H1 (cell line): ENCODE measurements at places on chromosomes 6 and 20.

DNA sequence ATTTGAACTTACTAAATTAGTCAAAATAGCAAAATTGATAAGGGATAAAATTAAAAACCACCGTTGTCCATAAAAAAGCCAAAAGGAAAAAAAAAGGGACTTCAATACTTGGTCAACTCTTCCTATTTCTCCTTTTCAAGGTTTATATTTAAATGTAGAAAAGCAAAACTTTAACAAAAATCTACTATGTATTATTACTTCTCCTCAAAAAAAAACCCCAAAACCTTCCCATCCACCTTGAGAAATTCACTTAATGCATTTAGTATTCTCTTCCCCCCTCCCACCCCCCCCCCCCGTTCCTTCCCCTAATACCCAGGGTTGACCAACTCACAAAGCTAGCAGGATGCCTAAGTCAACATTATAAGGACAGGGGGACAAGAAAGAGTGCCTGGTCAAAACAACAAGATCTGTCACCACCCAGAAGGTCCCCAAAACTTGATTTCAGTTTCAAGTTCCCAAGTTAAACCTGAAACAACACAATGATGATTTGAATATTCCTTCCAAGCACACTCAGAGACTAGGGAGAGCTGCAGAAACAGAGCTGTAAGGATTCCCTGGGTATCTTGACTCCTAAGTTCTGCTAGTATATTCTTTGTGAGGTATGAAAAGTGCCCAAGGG is 14.6 kb downstream of the GMDS start:
- no peak for DNase-seq

- DNase-seq = peak; percentile 10
Observed at GRCh38 chr6:77173472-77174074, 289.7 kb downstream of the HTR1B start.

DNA sequence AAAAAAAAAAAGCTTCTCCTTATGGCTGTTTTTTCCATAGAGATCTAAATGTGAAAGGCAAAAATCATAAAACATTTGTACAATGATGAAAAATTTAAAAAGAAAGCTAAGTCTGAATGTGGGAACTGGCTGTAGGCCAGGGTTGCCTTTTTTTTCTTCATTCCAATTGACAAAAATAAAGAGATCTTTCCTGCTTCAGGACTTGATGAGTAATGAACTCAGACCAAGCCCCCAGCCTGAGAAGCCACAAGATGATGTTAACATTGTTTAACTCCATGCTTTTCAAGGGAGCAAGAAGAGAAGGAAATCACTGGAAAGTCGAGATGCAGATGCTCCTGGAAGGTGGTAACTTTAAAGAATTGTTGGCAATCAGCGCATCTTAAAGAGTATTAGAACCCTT is 41.4 kb downstream of the TRMT6 start:
- DNase-seq = no peak

- no peak for DNase-seq
Observed at GRCh38 chr6:73062130-73062529, 163.2 kb downstream of the KHDC1L start.

DNA sequence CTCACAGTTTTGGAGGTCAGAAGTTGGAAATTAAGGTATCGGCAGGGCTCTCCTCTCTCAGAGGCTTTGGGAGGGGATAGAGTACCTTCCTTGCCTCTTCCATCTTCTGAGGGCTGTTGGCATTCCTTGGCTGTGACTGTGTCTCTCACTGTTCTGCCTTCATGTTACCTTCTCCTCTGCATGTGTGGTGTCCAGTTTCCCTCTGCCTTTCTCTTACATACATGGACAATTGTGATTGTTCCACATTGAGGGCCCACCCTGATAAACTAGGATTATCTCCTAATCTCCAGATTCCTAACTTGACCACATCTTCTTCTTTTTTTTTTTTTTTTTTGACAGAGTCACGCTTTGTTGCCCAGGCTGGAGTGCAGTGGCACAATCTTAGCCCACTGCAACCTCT is 72.1 kb upstream of the SPACA1 start:
- DNase-seq = no peak

GRCh38 chr6:3442431-3443220 is 14.2 kb downstream of the SLC22A23 start:
- DNase-seq = no peak

DNA sequence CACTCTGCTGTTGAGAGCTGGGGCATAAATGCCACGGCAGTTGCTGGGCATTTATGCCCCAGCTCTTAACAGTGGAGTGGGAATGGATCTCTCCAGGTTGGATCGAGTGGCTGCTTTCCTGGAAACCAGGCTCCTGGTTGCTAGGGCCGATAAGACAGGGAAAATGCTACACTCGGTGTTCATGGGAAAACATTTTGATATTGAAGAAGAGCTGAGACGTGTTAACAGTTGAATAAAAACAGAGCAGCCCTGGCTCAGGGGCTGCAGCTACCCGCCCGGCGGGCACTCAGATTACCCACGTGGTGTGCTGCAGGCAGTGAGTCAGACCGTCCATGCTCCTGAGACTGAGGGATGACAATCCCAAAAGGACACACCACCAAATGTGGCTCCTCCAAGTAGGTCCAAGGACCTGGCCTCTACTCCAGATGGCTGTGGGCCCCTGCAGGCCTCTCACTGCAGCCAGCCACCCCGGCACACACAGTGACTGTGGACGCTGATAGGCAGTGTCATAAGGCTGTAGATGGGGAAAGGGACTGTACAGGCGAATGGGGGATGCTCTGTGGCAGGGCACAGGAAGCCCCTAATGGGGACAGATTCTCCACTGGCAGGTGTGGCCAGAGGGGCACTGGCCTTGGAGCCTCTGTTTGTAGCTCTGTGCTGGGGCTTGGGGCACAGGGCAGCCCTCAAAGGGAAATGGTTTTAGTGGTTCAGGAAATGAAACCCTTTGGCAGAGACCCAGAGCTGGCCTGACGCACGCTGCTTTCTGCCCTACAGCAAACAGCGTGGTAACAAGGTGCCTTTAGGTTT is 237.8 kb downstream of the LY86 start:
- DNase-seq = no peak

DNA sequence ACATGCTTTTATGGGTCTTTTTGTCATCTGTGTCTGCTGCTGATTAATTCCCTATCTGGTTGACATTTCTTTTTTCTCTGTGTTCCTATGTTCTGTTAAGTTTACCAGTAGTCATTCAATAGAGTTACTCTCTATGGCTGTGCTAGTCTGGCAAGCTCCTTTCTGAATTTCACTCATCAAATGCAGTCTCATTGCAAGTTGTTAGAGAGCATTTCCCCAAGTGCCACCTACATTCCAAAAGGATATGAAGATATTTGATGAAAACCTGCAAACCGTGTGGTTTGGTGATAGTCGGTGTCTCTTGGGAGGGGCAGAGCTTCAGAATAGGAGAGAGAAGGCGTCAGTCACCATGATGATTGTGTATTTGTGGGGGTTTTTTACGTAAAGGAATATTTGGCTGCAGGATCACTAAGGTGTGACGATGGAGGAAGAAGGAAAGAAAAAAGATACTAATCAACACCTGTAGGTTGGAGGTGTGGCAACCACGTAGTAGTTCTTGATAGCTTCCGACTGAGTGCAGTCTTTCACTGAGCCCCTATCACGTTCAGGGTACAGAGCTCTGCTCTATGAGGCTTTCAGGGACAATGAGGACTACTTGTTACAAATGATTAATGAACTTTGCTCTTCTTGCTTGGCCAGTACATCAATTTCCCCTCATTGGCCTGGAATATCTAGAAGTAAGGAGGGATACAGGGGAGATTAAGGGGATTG is 73.1 kb upstream of the TNFAIP3 start:
- DNase-seq = no peak

- no peak for DNase-seq
Observed at GRCh38 chr20:17617868-17618672, 48.2 kb downstream of the DSTN start.

DNA sequence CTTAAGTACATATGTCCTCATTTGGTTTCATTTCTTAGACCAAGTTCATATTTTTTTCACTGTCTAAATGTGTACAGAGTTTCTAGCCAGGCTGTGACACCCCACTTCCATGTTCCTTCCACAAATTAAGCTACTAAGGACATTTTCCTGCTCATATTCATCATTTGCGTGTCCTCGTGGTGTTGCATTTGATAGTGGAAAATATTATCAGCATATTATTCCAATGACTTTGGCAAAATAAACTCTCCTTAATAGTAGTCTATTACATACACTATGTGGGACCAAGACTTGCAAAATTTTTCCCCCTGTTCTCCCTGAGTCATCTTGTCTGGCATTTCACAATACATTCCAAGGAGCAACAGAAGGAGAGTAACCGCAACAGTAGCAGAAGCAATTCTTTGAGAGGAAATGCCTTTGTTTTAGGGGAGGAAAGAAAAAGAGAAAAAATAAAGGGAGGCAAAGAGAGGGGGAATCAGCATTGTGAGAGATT is 599.2 kb downstream of the COL12A1 start:
- no peak for DNase-seq

DNA sequence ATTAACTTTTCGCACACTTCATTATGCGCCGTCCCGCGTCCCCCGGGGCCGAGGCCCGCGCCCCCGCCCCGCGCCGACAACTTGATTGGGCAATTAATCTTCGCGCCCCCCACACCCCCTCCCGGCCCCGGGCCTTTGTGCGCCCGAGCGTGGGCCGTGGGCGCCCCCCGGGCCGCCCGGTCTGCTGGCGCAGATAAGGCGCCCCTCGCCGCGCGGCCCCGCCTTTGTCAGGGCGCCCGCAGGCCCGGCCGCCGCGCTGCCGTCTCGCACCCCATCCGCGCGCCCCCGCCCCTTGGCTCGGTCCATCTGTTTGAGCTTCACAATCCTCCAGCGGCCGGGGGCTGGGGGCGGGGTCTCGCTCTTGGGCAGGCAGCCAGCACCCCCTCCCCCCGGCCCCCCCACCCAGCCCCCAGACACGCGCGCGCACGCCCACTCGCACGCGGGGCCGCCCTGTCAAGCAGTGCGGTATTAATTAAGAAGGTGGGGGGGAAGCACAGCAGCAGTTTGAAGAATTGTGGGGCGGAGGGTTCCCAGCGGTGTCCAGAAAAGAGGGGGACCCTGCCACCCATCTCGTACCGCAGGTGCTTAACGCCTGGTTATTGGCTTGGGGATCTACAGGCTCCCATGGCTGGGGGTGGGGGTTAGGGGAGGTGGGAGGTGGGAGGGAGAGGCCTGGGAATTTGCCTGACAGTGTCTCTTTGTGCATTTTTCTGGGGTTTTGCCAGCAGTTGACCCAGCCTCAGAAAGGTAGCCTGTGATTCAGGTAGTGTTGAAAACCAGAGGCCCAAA is 34.6 kb upstream of the SCRT2 start:
- no peak for DNase-seq

GRCh38 chr20:49283176-49283702 is 5.4 kb upstream of the ZNFX1 start:
- DNase-seq = no peak

DNA sequence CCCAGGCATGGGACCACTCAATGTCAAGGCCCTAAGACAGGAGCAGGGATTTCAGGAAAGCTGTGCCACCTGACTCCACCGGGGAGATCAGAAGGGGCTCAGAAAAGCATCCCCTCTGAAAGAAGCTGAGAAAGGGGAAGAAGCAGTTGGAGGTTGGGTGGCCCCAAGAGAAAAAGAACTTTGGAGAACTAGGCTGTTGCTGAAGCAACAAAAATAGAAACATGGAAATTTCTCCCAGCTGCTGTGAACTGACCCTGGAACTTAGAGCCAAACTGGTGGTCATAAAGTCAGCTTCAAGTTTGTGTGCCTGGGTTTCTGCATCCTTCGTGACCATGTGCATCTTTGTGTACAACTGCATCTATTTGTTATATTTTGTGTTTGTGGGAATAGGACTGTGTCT is 534.5 kb downstream of the MAFB start:
- no peak for DNase-seq

- no peak for DNase-seq
Observed at GRCh38 chr6:7781240-7781639, 55.3 kb downstream of the BMP6 start.

GRCh38 chr20:4014031-4014474 is 1.3 kb downstream of the RNF24 start:
- DNase-seq = no peak

DNA sequence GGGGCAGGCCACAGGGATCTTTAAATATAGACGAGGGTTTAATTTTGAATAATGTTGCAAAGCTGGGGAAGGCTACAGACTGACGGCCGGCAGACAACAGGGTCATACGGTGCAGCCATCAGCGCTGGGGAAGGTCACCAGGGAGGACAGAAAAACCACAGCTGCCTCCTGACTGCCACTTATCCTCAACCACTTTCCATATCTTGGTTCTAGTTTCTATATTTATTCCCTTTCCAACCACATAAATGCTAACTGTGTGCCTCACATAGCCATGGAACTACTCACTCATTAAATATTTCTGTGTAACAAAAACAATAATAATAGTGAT is 85.7 kb upstream of the AGPAT4 start:
- no peak for DNase-seq

DNA sequence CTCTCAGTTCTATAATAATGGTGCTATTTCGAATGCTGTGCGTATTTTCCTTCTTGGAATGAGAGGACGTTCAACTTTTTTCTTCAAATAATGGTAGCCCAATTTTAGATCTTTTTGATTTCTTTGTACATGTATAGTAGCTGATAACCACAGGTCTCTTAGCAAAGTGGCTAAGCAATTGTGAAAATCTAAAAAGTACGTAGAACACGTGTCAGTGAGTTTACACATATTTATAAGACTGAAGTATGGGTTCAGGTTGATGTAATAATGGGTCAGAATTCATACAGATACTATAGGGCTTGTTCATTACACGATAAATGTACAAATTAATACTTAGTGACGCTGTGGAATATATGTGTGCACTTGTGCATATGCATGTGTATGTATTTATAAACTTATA is 1.3 kb downstream of the SMIM13 start:
- DNase-seq = no peak

DNA sequence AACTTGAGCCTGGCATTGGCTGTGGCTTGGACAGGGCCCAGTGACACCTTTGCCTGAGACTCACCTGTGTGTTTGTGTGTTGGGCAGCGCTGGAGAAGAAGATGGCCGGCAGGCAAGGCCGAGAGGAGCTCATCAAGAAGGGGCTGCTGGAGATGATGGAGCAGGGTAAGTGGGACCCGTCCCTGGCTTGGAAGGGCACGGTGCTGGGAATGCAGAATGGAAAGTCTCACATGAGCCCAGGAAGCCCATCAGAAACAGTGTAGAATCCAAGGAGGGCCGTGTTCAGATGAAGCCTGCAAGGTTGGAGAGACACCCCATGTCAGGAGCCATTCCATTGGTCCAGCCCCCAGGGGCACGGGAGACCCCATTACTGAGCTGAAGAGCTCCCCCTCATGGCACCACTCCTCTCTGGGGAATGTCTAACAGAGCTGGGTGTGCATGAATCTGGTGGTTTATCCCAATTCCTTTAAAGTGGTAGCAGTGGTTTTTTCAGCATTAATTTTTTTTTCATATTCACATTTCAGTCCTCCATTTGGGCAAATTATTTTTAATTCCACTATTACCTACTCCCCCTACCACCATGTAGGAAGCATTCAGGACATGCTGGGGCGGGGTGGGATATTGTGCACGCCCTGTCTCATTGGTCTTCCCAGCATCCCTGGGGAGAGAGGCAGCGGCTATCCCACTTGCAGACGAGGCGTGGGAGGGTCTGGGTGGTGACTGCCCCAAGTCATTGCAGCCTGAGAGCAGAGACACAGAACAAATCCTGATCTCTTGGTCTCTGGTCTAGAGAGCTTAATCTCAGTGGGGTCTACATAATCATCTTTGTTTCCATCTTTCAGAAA is 143.6 kb downstream of the PHACTR3 start:
- DNase-seq = no peak
